Neural progenitor cell (in vitro differentiated cells): ENCODE measurements at places on chromosomes 7 and 10. TPM values are rescaled to one million over a fixed set of nuclear protein-coding genes. Genes with fewer than 3 reads are reported as not detected.
A peak's percentile ranks its signal among the peaks of the same experiment; 100 is the strongest.

DNA sequence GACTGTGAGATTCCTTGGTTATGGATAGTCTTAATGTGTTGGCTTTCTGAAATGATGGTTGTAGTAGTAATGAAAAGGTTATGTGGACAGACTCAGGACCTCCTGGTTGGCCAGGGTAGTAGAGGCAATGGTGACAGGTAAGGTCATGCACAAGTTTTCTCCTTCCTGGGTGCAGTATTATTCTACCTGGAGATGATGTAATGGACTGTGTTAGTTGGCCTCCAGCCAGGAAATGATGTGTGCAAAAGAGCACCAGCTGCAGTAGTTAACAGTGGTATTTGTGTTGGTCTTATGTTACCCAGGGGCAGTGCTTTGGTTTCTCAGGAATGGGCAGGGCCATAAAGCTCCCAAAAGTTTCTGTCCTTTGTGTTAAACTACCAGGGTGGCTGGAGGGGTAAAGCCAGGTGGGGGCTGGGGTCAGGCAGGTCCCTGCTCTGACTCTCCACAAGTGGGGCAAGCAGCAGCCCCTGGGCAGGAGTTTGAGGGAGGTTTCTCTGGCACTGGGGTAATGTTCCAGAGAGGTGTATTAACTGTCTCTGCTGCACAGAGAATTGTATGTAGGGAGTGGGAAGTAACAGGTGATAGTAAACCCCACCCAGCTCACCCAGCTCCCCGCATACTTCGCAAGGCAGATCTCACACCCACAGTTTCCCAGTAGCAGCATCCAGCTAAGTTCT lies 36.3 kb downstream of the GPR22 start:
- no peak overlapping the region for H3K4me3 ChIP-seq
- DNase-seq, result no peak
- no peaks in the 10 kb centered on the region for H3K27me3 ChIP-seq
- no peaks in the 10 kb centered on the region for H3K36me3 ChIP-seq
- no peaks in the 10 kb centered on the region for H3K4me1 ChIP-seq

The HOXA6 gene
- not detected in 2 replicates for total RNA-seq

The FAM13C gene
- total RNA-seq, result 2.3 and 3.1 TPM in 2 replicates

DNA sequence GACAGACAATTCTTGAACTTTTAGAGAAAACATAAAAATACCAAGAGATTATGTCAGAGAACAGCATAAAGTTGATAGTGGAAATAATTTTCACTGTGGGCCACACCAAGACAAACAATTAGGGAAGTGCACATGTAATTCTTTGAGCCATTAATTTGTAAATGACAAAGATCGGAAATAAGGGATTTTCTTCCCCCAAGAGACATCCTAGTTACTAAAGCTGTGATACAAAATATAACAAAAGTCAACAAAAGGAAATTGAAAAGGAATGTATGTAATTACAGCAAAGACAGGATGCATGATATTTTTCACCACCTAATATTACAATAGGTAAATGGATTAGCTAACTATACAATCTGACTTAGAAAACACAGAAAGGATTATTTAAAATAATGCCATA lies 12.4 kb upstream of the LRRC72 start:
- no peaks in the 10 kb centered on the region for H3K36me3 ChIP-seq
- no peaks in the 10 kb centered on the region for H3K27me3 ChIP-seq
- no peak overlapping the region for H3K4me3 ChIP-seq
- H3K4me1 ChIP-seq, result no peaks in the 10 kb centered on the region
- no peak for DNase-seq
- no peak overlapping the region for H3K27ac ChIP-seq

The HERPUD2 gene
- total RNA-seq, result 37.8 and 43.7 TPM in 2 replicates

- H3K4me1 ChIP-seq, result no peaks in the 10 kb centered on the region
- no peak for DNase-seq
- no peak overlapping the region for H3K4me3 ChIP-seq
- no peaks in the 10 kb centered on the region for H3K36me3 ChIP-seq
- no peak overlapping the region for H3K27ac ChIP-seq
- no peaks in the 10 kb centered on the region for H3K27me3 ChIP-seq
Measured at GRCh38 chr7:38323156-38323555, 49.7 kb upstream of the TARP start.

The NUTM2E gene
- total RNA-seq, result 0.07 and 0.09 TPM in 2 replicates

DNA sequence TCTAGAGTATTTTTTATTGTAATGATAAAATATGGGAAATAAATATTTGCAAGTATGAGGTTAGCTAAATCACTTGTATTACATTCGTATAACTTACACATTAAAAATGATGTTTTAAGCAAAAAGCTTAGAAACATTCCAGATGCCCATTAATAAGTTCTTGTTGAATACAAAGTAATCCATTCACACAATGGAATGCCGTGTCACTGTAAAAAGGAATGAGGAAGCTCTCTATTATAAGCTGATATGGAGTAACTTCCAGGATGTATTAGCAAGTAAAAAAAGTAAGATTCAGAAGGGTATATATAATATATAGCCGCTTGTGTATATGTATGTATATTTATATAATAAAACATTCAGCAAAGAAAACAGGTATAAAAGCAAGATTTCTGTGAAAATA lies 412.8 kb upstream of the MTPN start:
- H3K27ac ChIP-seq, result no peak overlapping the region

GRCh38 chr7:77326131-77326530 lies 90.0 kb downstream of the GSAP start:
- H3K27me3 ChIP-seq, result no peaks in the 10 kb centered on the region
- no peaks in the 10 kb centered on the region for H3K4me1 ChIP-seq
- H3K27ac ChIP-seq, result no peak overlapping the region
- H3K4me3 ChIP-seq, result no peak overlapping the region
- DNase-seq, result no peak
- H3K36me3 ChIP-seq, result no peaks in the 10 kb centered on the region

- H3K27me3 ChIP-seq, result no peaks in the 10 kb centered on the region
- H3K36me3 ChIP-seq, result no peaks in the 10 kb centered on the region
- DNase-seq, result no peak
Measured at GRCh38 chr7:130009848-130010688, 41.1 kb downstream of the ZC3HC1 start.

GRCh38 chr10:4054656-4055435 lies 269.8 kb upstream of the KLF6 start:
- no peaks in the 10 kb centered on the region for H3K4me1 ChIP-seq
- DNase-seq, result no peak
- H3K27me3 ChIP-seq, result no peaks in the 10 kb centered on the region

GRCh38 chr10:77315496-77316129 lies 322.0 kb downstream of the KCNMA1 start:
- H3K27ac ChIP-seq, result no peak overlapping the region
- H3K27me3 ChIP-seq, result no peaks in the 10 kb centered on the region
- no peak overlapping the region for H3K4me3 ChIP-seq
- H3K36me3 ChIP-seq, result no peaks in the 10 kb centered on the region
- peaks cover 31% of the 10 kb centered on the region for H3K4me1 ChIP-seq

- no peak overlapping the region for H3K4me3 ChIP-seq
- no peaks in the 10 kb centered on the region for H3K36me3 ChIP-seq
- H3K27ac ChIP-seq, result no peak overlapping the region
- no peak for DNase-seq
- H3K27me3 ChIP-seq, result no peaks in the 10 kb centered on the region
Measured at GRCh38 chr10:132586739-132587138, 49.2 kb downstream of the INPP5A start.

The UCN3 gene
- not detected in 2 replicates for total RNA-seq

GRCh38 chr10:6580279-6581029 lies 378 bp upstream of the PRKCQ start:
- H3K4me3 ChIP-seq, result peak overlapping the region; percentile 74
- DNase-seq, result peak; percentile 91
- no peak overlapping the region for H3K27ac ChIP-seq

GRCh38 chr7:25244254-25245033 lies 16.2 kb upstream of the NPVF start:
- no peaks in the 10 kb centered on the region for H3K27me3 ChIP-seq
- H3K4me1 ChIP-seq, result peaks cover 33% of the 10 kb centered on the region
- no peaks in the 10 kb centered on the region for H3K36me3 ChIP-seq
- H3K4me3 ChIP-seq, result no peak overlapping the region

DNA sequence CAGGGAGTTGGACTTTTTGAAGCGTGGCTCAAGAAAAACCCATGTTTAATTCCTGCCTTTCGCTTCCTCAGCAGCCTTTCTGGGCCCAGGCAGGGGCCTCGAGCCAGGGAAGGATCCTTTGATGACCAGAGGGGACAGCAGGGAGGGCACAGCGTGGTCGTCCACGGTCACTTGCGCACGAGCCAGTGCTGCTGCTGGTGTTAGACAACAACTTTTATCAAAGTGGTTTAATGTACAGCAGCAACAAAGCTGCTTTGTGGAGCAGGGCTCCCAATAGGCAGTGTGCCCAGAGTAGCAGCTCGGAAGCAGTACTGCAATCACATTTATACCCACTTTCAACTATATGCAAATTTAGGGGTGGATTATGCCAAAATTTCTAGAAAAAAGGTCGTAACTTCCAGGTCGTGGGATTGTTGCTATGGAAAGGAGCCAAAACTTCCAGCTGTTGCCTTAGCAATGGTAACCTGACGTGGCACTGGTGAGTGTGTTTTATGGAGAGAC lies 6.1 kb downstream of the GIMAP1 start:
- H3K36me3 ChIP-seq, result no peaks in the 10 kb centered on the region
- peaks cover 92% of the 10 kb centered on the region for H3K27me3 ChIP-seq
- no peak overlapping the region for H3K27ac ChIP-seq
- no peak overlapping the region for H3K4me3 ChIP-seq
- no peak for DNase-seq

The ASAH2 gene
- 2.0 and 6.3 TPM in 2 replicates for total RNA-seq

- H3K36me3 ChIP-seq, result no peaks in the 10 kb centered on the region
- no peak overlapping the region for H3K4me3 ChIP-seq
- DNase-seq, result peak; percentile 65
- H3K27ac ChIP-seq, result no peak overlapping the region
Measured at GRCh38 chr7:108345710-108346336, 110.4 kb downstream of the NRCAM start.

The CTNNA3 gene
- 11.3 and 12.9 TPM in 2 replicates for total RNA-seq

- no peak overlapping the region for H3K4me3 ChIP-seq
- peak; percentile 56 for DNase-seq
- H3K27ac ChIP-seq, result no peak overlapping the region
- peaks cover 14% of the 10 kb centered on the region for H3K4me1 ChIP-seq
- no peaks in the 10 kb centered on the region for H3K27me3 ChIP-seq
Measured at GRCh38 chr7:151727579-151728285, 149.2 kb downstream of the PRKAG2 start.

The DMBT1 gene
- total RNA-seq, result not detected in 2 replicates

DNA sequence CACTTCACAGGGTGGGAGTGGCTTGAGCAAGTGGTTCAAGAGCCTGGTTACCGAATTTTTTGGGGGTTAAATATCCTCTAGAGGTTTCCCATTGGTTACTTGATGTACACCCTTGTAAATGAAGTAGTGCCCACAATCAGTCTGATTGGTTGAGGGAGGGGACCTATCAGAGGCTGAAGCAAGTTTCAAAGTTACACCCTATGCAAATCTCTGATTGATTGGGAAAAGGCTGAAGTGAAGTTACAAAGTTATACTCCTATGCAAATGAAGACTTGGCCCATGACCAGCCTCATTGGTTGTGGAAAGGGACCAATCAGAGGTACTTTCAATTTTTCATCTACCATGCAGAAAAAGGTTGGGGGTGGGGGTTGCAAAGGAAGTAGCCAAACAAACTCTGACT lies 34.7 kb downstream of the UBE2D4 start:
- H3K4me3 ChIP-seq, result no peak overlapping the region
- no peaks in the 10 kb centered on the region for H3K36me3 ChIP-seq
- no peak overlapping the region for H3K27ac ChIP-seq
- no peak for DNase-seq

- no peak overlapping the region for H3K4me3 ChIP-seq
- no peaks in the 10 kb centered on the region for H3K36me3 ChIP-seq
- no peaks in the 10 kb centered on the region for H3K4me1 ChIP-seq
- H3K27me3 ChIP-seq, result no peaks in the 10 kb centered on the region
Measured at GRCh38 chr10:73645251-73645650, 4.0 kb upstream of the MYOZ1 start.

DNA sequence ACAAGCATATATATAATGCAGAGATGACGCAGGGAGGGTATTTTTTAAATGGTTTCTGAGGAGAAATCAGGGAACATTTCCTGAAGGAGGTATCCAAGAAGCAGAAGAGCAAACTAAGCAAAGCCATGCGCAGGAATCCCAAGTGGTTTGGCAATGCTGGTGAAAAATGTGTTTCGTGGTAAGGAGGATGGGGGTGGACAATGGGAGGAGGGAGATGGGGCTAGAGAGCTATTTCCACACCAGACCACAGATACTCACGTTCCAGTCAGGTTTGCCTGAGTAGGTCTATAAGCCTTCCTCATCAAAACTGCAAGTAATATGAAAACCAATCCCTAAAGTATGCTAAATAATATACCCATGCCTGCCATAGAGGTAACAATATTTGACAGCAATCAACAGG lies 223.7 kb upstream of the MKLN1 start:
- no peak overlapping the region for H3K4me3 ChIP-seq
- no peak overlapping the region for H3K27ac ChIP-seq
- peaks cover 46% of the 10 kb centered on the region for H3K27me3 ChIP-seq

GRCh38 chr7:55100544-55101327 lies 81.9 kb downstream of the EGFR start:
- H3K27me3 ChIP-seq, result no peaks in the 10 kb centered on the region
- no peak overlapping the region for H3K4me3 ChIP-seq
- H3K4me1 ChIP-seq, result peaks cover 15% of the 10 kb centered on the region
- no peak overlapping the region for H3K27ac ChIP-seq
- no peak for DNase-seq

The HDAC9 gene
- 16.0 and 28.6 TPM in 2 replicates for total RNA-seq

DNA sequence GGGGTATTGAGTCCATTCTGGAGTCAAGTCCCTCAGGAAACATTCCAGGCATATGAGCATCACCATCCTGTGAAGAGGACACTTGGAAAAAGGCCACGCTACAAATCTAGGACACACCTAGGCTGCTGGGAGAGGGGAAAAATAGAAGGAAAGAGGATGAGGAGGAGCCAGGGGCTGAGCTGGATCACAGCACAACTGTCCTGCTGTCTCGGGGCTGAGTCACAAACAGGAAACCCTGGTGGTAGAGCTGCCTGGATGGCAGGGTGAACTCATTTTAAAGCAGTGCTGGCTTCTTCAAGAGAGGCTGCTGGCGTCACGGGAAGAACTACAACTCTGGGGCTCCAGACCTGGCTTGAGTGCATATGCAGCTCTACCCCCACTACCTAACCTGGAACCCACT lies 151.5 kb downstream of the RNF216 start:
- no peak overlapping the region for H3K4me3 ChIP-seq
- no peak overlapping the region for H3K27ac ChIP-seq
- no peaks in the 10 kb centered on the region for H3K27me3 ChIP-seq
- no peaks in the 10 kb centered on the region for H3K36me3 ChIP-seq

GRCh38 chr7:7799138-7799537 lies 80.7 kb upstream of the RPA3 start:
- H3K4me1 ChIP-seq, result peaks cover 3% of the 10 kb centered on the region
- no peaks in the 10 kb centered on the region for H3K36me3 ChIP-seq
- no peak overlapping the region for H3K27ac ChIP-seq
- DNase-seq, result no peak

The HTR5A gene
- total RNA-seq, result not detected in 2 replicates

GRCh38 chr7:87530126-87530525 lies 54.6 kb upstream of the ABCB4 start:
- H3K27me3 ChIP-seq, result no peaks in the 10 kb centered on the region
- no peak overlapping the region for H3K4me3 ChIP-seq
- H3K36me3 ChIP-seq, result no peaks in the 10 kb centered on the region
- DNase-seq, result no peak
- no peak overlapping the region for H3K27ac ChIP-seq

The ELN gene
- 0.47 and 1.1 TPM in 2 replicates for total RNA-seq

GRCh38 chr7:8391353-8392062 lies 41.9 kb upstream of the NXPH1 start:
- peaks cover 4% of the 10 kb centered on the region for H3K4me1 ChIP-seq
- H3K27me3 ChIP-seq, result no peaks in the 10 kb centered on the region
- H3K4me3 ChIP-seq, result no peak overlapping the region
- DNase-seq, result no peak

The RARRES2 gene
- total RNA-seq, result 0.19 and 0.43 TPM in 2 replicates

The PNLIPRP2 gene
- 0.74 and 1.6 TPM in 2 replicates for total RNA-seq

- DNase-seq, result no peak
- H3K27ac ChIP-seq, result no peak overlapping the region
- peak overlapping the region; percentile 83 for H3K4me3 ChIP-seq
- peaks cover 31% of the 10 kb centered on the region for H3K27me3 ChIP-seq
- no peaks in the 10 kb centered on the region for H3K36me3 ChIP-seq
Measured at GRCh38 chr10:50417486-50417885, 166.2 kb upstream of the ASAH2 start.
